ENCODE measurements at places on chromosomes 7 and 10.
A peak's percentile ranks its signal among the peaks of the same experiment; 100 is the strongest.

DNA sequence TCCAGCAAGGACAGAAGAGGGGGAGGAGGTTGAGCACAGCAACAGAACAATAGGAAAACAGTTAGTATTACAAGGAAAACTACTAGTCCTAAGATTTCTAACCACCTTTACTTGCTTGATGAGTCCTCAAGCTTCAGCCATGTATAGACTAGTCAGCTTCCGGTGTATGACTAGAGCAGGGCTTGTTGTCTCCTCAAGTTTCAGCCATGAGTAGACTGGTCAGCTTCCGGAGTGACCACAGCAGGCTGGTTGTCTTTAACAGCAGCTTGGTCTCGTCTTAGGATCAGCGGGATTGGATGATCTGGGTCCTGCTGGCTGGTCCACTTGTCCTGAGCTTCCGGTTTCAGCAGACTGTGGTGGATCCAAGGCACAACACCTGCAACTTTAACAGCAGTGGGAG, 10.6 kb upstream of the ZNF239 start:
- no peak for DNase-seq

GRCh38 chr10:98528166-98528804, 81.5 kb upstream of the HPS1 start:
- peak; percentile 73 for DNase-seq

DNA sequence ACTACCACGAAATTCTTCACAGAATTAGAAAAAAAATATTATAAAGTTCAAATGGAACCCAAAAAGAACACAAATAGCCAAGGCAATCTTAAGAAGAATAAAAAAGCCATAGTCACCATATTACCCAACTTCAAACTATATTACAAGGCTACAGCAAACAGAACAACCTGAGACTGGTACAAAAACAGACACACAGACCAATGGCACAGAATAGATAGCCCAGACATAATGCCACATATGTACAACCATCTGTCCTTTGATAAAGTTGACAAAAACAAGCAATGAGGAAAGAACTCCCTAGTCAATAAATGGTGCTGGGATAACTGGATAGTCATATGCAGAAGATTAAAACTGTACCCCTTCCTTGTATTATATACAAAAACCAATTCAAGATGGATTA, 808.5 kb upstream of the ZWINT start:
- DNase-seq: no peak

- DNase-seq: no peak
These were observed 66.3 kb downstream of the PRKAG2 start for GRCh38 chr7:151810441-151811232.

DNA sequence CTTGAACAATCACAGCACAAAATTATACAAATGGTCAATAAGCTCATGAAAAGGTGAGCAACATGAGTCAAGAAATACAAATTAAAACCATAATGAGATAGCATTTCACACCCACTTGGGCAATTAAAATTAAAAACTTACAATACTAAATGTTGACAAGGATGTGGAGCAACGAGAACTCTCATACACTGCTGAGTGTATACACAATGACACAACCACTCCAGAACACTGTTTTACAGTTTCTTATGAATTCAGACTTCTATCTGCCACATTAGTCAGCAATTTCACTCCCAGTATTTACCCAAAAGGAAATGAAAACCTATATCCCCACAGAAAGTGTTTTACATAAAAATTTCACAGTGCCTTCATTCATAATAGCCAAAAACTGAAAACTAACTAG, 31.1 kb downstream of the GDI2 start:
- DNase-seq: no peak

DNA sequence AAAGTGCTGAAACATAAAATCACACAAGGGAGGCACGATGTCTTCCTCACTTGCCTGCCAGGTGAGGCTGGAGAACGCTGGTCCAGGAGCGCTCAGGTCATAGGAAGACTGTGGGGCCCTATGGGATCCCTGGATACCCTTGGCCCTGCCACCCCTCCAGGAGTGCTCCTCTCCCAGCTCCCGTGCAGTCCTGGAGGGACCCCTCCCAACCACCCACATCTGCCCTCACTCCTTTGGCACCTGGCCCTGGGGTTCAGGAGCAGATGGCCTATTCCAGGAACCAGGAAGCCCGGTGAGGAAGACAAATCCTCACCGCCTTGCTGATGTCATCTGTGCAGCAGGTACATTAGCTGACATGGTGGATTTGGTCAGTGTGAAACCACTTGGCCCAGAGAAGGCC, 3.7 kb upstream of the CXCL12 start:
- DNase-seq: no peak

DNA sequence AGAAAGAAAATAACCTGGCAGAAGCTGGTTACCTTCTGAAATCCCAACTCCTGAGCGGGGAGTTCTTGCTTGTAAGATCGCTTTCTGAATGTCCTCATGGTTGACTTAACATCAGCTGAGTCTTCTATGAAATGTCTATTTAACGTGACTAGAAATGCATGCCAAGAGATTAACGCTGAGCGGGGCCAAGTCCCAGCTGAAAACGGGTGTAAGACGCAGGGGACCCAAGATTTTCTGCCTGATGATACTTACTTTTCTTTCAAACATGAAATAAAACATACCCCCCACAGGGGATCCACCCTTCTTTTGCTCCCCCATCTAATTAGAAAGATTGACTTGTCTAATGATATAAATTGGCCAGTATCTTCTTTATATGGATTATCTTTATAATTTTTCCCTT, 14.9 kb downstream of the OR9A2 start:
- no peak for DNase-seq

All from fibroblast of skin of back (primary cell).